Occipital lobe (tissue), 3 donors: ENCODE measurements at places on chromosomes 16 and 17.

DNA sequence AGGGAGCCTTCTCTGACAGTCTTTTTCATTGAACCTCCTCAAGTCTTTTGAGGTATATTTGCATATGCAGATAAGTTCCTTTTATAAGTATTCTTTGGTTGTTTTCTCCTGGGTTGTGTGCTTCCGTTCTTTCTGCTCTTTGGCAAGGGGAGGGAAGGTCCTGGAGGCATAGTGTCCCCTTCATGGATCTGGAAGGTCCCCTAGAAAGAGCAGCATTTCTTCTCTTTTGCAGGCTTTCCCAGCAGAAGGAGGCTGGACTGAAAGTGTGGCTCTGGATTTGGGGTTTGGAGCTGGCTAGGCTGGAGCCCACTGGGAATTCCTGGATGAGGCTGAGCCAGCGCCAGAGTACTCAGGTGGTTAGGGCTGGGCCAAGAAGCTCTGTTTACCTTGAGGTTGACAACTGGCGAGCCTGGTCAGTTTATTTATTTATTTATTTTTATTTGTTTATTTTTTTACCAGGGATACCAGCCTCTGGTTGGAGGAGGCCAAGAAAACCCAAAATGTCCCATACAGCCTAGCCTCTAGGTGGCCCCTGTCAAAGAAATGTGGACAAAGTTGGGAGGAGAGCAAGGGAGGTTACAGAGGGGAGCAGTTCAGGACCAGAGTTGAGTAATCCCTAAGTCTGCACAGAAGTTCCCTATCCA lies 5.4 kb upstream of the TOP2A start:
- DNase-seq, result no peak

GRCh38 chr16:17585449-17586074 lies 114.8 kb upstream of the XYLT1 start:
- no peak for DNase-seq

DNA sequence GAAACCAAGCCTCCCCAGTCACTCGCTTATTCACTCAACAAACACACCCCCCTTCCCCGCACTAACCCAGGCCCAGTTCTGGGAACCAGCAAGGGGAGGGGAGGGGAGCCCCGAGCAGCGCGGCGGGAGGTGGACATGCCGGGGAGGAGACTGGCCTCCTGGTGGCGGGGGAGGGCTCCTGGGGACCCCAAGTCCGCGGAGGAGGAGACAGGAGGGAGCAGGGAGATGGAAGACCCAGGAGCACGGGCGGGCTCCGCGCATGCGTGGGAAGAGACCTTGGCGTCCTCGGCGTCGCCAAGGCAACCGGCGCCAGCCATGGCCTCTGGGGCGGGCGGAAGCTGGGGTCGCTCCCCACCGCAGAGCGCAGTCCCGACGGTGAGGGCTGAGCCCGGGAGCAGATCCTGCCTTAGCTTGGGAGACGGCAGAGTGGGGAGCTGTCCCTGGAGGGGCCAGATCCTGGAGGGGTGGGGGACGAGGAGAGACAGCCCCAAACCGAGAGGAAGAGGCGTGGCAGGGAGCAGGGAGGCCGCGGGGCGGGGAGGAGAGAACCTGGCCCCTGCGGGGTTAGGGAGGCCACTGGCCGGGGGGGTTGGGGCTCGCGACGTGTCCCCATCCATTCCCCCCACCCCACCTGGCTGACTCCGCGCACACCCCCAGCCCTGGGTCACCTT lies at the start of gene PRR29:
TSS of gene PRR29 (plus strand) at position 302 of the 671 bp plus-strand sequence. CDS start at position 316, 14 bp downstream.
- no peak for DNase-seq

- DNase-seq, result no peak
These were observed 30.2 kb upstream of the ARHGAP44 start for GRCh38 chr17:12759090-12759489.

- no peak for DNase-seq
These were observed 41.1 kb upstream of the DHRS7B start for GRCh38 chr17:21085707-21086106.

- DNase-seq, result no peak
These were observed 12.5 kb upstream of the SPHK1 start for GRCh38 chr17:76371656-76372628.

DNA sequence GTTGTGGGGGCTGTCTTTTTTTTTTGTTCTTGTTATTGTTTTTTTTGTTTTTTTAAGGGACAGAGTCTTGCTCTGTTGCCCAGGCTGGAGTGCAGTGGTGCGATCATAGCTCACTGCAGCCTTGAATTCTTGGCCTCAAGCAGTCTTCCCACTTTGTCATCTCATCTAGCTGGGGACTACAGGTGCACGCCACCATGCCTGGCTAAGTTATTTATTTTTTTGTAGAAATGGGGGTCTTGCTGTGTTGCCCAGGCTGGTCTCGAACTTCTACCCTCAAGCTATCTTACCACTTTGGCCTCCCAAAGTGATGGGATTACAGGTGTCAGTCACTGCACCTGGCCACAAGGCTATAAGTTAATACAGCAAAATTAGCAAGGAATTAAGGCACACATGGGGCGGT lies 101.7 kb downstream of the ABCC1 start:
- no peak for DNase-seq

GRCh38 chr17:67025216-67025792 lies 19.1 kb upstream of the CACNG1 start:
- no peak for DNase-seq

DNA sequence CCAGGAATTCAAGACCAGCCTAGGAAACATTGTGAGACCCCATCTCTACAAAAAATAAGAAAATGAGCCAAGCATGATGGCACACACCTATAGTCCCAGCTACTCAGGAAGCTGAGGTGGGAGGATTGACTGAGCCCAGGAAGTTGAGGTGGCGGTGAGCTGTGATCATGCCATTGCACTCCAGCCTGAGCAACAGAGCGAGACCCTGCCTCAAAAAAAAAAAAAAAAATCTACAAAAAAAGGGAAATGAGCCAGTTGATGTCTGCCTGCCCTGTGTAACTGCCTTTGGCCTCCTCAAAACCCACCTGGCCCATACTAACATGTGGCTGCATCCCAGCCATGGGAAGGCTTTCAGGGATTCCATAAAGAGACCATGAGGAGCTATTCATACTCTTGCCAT lies 4.5 kb downstream of the RANBP10 start:
- DNase-seq, result no peak

DNA sequence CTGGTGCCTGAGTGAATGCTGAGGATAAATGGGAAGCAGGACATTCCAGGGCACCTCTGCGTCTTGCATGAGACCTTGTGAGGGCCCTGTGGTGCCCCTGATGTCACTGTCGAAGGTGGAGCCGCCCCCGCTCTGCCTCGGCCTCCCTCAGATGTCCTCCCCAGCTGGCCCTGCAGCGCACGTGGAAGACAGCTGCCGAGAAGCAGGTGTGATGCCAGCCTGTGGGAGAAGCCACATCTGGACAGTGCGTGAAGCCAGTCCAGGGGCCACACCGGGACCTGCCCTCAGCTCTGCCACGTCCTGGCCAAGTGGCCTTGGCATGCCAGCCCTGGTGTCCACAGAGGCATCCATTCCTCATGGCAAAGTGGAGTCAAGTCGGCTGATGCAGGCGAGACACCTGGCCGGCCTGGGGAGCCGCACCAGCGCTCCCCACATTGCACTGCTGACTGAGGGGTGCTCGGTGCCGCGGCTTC lies 21.6 kb upstream of the METRNL start:
- DNase-seq, result no peak

DNA sequence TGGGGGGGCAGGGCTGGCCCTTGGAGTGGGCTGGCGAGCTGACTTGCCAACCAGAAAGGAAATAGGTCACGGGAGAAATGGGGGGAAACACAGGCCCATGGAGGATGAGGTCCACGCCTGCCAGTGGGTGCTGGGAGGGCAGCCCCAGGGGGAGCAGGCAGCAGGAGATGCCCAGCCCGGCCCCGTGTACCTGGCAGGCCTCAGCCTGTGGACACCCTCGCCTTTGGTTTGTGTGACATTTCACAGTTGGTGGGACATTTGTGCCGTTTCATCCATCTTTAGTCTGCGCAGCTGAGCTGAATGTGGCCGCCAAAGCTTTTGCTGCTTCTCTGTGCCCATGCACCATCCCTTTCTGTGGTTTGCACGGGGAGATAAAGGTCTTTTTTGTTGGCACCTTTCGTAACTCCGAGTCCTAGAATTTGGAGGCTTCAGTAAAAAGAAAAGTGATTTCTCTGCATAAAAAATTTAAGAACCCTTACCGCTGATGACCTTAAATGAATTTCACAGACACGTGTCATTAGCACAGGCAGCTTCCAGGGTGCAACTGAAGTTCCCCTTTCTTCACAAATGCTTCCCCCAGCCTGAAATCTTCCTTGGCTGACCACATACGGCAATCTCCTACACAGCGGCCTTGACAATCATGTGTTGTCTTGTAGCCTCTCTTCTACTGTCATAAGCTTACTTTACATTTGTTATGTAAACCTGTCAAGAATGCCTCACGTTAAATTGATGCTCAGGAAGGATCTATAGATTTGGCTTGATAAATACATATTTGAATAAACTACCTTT lies 193.6 kb downstream of the RPTOR start:
- no peak for DNase-seq

- DNase-seq, result no peak
These were observed 459.7 kb downstream of the SOX9 start for GRCh38 chr17:72580321-72581127.
